NCI-H446 treated with DMSO at 0.1 percent for 48 hours (cell line): ENCODE measurements at places on chromosomes 12 and 14.

- no peak for DNase-seq
Measured at GRCh38 chr12:52423035-52423434, 11.1 kb downstream of the KRT75 start.

GRCh38 chr12:6919588-6919987, 5.2 kb downstream of the ENO2 start:
- no peak for DNase-seq

DNA sequence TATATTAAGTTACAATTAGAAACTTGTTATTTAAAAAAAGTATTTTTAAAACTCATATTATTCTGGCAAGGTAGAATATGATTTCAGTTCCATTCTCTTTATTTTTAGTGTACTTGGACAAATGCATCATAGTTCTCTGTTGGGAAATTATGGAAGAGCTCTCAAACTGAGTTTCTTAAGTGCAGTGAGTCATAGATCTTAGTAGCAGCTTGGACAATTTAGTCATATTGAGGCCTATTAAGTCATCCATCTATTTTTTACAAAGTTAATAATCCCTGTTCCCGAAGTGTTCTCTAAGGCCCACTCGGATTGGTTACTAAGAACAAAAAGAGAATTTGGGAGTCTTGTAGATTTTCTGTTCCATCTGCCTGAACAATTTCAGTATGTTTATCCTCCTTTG, 113.9 kb downstream of the ANO4 start:
- DNase-seq: no peak

DNA sequence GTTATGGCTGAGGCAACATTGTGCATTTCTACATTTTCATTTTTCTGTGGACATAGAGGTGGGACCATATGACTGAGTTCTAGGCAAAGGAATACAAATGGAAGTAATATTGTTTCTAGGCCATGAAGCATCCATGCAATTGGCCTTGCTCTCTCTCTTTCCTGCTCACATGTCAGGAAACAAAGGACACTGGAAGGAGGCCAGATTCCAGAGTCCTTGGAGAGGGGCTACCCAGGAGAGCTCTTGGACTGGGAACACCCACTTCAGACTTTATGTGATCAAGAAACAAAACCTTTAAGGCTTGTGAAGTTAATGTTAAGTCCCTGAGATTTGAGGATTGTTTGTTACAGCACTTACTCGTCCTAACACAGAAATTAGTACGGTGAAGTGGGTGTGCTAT, 32.8 kb downstream of the PDZRN4 start:
- DNase-seq: no peak

- DNase-seq: no peak
Measured at GRCh38 chr12:7161811-7162210, 27.7 kb upstream of the PEX5 start.

DNA sequence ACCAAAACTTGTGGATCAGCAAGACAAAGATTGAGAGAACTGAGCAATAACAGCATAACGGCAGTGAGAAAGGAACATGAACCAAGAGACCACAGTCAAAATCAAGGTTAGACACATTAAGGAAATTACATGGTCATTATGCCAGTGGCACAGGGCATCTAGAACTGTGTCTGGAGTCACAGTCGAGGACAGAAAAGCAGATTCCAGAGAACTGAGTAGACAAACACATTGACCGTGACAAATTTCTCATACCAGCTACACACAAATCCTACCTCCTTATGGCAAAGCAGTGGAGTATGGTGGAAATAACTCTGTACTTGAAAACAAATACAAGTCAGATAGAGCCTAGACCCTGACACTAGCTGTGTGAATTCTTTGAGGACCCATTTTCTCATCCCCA, 367.3 kb downstream of the DUSP6 start:
- DNase-seq: no peak

DNA sequence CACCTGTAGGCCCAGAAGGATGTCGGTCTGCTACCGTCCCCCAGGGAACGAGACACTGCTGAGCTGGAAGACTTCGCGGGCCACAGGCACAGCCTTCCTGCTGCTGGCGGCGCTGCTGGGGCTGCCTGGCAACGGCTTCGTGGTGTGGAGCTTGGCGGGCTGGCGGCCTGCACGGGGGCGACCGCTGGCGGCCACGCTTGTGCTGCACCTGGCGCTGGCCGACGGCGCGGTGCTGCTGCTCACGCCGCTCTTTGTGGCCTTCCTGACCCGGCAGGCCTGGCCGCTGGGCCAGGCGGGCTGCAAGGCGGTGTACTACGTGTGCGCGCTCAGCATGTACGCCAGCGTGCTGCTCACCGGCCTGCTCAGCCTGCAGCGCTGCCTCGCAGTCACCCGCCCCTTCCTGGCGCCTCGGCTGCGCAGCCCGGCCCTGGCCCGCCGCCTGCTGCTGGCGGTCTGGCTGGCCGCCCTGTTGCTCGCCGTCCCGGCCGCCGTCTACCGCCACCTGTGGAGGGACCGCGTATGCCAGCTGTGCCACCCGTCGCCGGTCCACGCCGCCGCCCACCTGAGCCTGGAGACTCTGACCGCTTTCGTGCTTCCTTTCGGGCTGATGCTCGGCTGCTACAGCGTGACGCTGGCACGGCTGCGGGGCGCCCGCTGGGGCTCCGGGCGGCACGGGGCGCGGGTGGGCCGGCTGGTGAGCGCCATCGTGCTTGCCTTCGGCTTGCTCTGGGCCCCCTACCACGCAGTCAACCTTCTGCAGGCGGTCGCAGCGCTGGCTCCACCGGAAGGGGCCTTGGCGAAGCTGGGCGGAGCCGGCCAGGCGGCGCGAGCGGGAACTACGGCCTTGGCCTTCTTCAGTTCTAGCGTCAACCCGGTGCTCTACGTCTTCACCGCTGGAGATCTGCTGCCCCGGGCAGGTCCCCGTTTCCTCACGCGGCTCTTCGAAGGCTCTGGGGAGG, at the start of gene LTB4R:
Gene LTB4R, plus strand, starts transcription at position 857 of the 959 bp plus-strand sequence. CDS start 4,150 bp downstream, outside the sequence.
- DNase-seq: no peak
